ENCODE measurements at places on chromosomes 1 and 21. TPM values are rescaled to one million over a fixed set of nuclear protein-coding genes. Genes with fewer than 3 reads are reported as not detected.

The ARHGEF19 gene
- 7.5 TPM for total RNA-seq

The LHX8 gene
- total RNA-seq = 0.17 TPM

GRCh38 chr1:48532976-48533375, 61.0 kb upstream of the SPATA6 start:
- ATAC-seq = no peak

DNA sequence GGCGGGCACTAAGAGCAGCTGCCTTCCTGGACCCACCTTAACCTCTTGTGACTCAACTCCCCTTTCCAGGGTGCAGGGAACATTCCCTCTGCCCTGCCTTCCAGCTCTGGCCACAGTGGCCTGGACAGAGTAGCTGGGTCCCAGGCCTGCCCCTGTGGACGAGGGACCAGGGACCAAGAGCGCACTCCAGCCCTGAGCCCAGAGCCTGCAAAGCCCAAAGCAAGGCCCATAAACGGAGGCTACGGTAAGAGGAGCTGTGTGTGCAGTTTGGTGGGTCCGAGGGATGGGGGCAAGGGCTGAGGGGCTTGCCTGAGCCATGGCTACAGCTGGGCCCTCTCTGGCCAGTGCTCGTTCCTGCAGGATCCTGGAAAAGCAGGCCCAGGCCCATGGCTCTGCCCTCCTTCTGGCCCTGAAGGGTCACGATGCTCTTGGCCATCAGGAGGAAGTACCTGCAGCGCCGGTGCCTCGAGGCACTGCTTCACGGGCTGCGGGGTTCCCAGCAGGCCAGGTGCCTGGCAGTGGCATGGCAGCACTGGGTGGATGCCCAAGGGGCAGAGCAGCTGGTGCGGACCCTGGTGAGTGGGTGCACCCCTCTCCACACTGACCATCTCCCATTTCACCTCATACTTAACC, 17.8 kb downstream of the MTHFR start:
- ATAC-seq = peak; percentile 0

GRCh38 chr1:172071746-172072145, 230.4 kb downstream of the DNM3 start:
- ATAC-seq = no peak

DNA sequence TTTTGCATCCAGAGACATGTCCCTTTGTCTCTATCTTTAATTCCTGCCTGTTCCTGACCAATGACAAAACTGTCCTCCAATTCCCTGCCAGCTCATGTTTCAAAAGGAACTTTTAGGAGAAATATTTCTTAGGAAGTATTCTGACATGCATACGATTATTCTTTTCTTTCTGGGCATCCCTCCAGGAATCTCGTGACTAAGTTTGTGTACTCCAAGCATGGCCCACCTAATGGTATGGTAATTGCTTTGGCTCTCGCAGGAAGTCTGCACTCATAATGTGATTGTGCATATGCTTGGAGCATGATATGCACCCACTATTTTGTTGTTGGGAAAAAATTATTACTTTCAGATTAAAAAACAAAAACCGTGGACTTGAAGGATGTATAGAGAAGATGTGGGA, 256.4 kb downstream of the PRDM2 start:
- no peak for ATAC-seq

DNA sequence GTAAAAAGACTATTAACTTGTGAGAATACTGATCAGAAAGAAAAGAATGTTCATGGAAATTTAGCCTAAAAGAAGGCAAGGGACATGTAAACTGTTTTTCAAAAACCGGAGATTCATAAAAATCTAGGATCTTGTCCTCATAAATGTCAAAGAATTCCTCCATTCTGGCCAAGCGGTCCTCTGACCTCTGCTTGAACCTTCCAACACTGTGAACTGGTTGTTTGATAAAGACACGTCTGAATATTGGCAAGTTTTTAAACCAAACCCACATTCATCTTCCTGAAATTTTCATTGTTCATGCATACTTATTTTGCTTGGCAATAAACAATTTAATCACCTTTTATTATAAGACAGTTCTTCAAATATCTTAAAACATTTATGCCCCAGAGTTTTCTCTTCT, 19.8 kb downstream of the ASPM start:
- ATAC-seq = no peak
